Left ventricle myocardium superior (tissue), 1 donor: ENCODE measurements at places on chromosomes 12 and 14. TPM values are rescaled to one million over a fixed set of nuclear protein-coding genes. Genes with fewer than 3 reads are reported as not detected.

The KLHDC1 gene
- 6.0 TPM for total RNA-seq

The USP5 gene
- 66.2 TPM for total RNA-seq

The BATF gene
- 0.74 TPM for total RNA-seq

DNA sequence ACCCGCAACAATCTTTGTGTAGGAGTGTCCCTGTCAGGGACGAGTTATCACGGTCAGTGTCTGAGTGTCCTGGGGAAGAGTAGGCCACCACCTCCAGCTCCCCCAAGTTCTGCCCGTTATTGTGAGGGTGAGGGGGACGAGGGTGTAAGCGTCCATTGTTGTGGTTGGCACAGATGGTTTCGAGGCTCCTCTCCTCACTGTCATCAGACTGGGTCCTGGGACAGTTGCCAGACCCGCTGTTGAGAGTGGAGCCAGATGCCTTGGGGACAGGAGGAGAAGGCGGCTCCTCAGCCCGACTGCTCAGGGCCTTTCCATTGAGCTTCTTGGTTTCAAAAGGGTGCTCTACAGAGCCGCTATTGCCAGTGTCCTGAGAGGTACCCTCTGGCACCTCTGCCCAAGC, 74.9 kb upstream of the ACTN1 start:
- peak; percentile 53 for DNase-seq

- DNase-seq, result no peak
Observed at GRCh38 chr14:36700651-36701050, 39.0 kb downstream of the PAX9 start.

DNA sequence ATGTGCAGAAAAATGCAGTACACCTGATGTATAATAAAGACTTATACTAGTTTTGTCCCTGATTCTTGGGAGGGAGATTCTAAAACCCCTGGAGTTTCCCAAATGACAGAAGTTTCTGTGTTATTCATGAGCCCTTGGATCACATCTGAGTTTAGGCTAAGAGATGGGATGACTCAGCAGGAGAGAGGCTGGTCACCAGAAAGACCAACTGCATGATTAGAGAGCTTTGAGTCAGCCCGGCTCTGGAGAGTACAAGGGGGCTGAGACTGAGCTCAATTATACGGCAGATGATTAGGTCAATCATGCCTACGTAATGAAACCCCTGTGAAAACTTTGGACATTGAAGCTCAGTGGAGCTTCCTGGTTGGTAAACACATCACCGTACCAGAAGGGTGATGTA, 174.2 kb downstream of the SSPN start:
- no peak for DNase-seq

DNA sequence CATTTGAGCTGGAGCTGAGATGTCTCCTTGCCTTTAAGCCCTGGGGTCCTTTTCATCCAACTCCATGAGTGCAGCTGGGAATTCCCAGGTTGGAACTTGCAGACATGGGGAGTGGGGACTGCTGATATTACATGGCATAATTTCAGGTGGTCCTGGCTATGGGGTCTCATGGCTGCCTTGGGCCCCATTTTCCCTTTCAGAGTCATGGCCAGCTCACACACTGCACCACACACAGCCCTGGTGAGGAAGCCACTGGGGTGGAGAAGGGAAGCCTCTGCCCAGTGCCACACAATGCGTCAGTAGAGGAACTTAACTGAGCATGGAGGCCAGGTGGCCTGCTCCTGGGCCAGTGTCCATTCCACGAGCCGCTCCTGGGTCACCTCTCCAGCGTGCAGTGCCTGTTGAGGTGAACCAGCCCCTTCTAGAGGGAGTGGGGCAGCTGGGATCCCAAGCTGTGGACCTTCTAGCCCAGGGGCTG, 17.3 kb upstream of the KRT86 start:
- no peak for DNase-seq
